ENCODE measurements at places on chromosomes 4 and X.

DNA sequence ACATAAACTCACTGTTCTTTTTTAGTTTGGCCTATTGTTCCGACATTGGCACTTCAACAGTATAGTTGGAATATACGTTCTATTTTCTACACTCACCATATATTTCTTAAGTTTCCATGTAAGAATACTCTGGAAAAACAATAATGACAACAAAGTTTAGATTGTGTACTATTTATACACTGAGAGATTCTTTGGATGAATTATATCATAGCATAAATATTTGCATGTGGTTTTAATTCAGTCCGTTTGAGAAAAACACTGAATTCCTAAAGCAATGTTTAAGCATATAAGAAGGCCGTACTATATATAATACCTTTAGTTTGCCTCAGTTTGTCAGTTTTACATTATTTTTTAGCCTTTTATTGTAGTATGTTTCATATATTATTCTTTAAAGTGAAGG is 82.4 kb downstream of the RAP1GDS1 start:
- DNase-seq = no peak

GRCh38 chrX:10086676-10087075 is 70.1 kb upstream of the CLCN4 start:
- no peak for DNase-seq

DNA sequence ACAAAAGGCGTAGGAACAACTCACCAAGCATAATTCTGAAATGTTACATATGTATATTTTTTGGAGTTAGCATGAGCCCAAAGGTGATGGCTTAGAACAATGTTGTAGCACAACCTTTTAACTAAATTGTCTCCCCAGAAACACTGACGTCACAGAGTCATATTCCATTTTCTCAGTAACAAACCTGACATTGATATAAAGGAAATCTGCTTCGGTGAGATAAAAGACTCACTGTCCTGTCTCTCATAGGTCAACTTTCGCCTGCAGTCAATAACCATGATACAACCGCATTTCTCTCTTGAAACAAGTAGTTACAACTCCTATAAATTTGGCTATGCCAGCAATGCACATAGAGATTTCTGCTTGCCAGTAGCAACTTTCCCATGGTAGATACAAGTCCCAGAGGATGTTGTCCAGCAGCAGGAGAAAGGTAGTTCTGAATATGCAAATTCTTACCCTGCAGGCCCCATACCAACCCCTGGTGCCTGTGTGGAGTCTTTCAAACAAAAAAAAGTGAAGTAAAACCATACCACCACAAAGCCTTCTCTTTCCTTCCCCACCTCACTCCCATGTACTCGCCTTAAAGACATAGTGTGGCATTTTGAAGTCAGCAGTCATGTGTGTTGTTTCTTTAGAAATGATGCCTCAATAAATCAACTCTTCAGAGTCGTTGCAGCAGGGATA is 47.9 kb downstream of the MTM1 start:
- no peak for DNase-seq

- no peak for DNase-seq
Observed at GRCh38 chrX:149682031-149682430, 29.8 kb upstream of the MAGEA11 start.

GRCh38 chrX:132199941-132200340 is 19.3 kb downstream of the RAP2C start:
- DNase-seq = no peak

DNA sequence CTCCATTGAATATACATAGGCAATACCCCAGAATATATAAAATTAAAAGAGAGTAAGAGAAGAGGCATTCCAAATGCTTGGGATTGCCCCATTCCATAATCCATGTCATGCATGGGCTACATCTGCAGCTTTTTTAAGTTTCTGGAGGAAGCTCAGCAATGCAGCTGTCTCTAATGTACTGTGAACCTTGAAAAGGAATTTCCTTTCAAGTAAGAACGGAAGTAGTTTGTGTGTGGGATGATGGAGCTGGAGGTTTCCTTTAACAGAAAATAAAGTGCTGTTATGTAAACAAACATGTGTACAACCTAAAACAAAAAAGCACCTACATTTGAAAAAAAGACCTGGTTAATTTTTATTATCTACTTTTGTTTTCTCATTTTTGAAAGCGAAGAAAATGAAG is 303.5 kb downstream of the BMPR1B start:
- DNase-seq = no peak

DNA sequence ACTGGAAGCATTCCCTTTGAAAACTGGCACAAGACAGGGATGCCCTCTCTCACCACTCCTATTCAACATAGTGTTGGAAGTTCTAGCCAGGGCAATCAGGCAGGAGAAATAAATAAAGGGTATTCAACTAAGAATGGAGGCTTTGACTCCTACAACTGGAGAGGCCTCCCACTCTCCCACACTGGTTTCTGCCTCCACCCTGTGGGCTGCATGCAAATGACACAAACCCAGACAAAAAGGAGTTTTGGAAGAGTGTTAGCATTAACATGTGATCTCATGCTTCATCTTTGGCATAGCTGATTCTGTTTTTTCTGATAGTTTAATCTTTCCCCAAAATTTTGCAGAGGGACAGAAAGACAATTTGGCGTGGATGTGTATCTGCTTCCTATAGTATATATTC is 80.8 kb upstream of the IQCM start:
- DNase-seq = no peak

DNA sequence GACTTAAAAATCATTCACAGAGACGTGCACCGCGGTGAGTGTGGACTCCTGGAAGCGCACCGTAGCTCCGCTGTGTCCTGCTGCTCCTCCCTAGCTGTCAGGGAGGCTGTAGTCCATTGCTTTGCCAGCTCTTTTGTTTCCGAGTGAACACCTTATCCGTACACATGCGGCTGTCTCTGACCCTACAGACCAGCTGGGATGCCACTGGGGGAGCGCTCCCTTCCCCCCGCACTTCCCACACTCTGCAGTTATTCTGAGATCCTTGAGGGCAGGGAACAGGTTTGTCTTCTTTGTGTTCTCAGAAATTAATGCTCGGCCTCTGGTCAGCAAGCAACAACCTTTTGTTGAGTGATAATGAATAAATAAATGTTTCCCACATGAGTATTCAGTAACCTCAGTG is 33.7 kb upstream of the MSANTD1 start:
- no peak for DNase-seq

GRCh38 chr4:101083131-101083530 is 264.2 kb downstream of the PPP3CA start:
- DNase-seq = no peak

DNA sequence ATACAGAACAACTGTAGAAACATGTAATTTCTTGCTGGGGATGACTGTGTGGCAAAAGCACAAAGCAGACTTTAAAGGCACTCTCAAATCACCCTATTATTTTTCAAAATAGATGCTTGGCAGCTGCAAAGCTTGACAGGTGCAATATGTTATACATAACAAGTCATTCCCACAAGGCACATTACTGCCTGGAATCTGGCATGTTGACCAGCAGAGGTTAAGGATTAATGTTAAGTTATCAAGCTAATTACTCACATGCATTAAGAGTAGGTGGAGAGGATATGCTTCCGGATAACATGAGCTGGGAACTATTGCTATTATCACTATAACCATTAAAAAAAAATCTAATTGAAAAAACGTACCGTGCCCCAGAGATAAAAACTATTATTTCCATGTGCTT is 17.8 kb downstream of the ANOS1 start:
- no peak for DNase-seq

DNA sequence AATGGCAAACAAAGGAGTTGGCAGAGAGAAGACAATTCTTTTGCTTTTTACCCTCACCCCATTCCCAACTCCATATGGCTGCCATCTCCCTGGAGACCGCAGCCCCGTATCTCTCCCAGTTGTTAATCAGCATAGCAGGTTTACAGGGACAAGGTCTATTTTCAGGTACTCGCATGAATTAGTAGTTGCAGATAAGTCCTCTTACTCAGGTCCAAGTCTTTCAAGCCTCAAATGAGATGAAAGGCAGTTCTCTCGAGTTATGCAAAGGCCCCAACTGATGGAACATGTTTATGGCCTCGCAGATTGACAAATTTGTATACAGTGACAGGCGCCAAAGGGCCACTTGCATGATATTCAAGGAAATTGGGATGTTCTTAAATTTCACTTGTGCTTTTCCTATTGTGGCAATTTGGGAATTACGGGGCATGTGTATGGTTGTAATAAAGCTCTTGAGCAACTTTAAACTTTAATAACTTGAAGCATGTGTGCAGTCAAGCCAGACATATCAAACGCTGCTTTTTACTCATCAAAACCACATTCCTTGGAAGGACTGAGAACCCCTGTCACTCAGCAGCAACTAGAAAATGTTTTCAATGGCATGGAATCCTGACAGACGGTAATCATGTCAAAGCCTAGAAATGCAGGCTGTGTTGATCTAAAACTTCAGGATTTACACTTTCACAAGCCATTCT is 45.1 kb downstream of the KDR start:
- no peak for DNase-seq

GRCh38 chr4:99841129-99841528 is 24.5 kb downstream of the DAPP1 start:
- no peak for DNase-seq

DNA sequence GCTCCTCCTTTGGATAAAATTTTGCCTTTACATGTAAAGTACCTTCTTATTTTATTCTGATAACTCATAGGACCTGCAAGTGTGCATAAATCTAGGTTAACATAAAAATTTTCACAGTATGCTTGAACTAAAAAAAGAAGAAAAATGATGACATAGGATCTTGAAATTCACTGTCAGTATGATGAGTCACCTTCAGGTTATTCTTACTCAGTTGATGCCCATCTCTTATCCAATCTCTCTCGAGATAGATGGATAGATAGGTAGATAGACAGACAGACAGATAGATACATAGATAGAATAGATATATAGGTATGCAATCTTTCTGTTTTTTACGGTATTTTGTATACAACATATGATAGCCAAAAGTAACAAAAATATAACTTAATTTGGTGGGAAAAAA is 485.5 kb downstream of the NAF1 start:
- DNase-seq = no peak

DNA sequence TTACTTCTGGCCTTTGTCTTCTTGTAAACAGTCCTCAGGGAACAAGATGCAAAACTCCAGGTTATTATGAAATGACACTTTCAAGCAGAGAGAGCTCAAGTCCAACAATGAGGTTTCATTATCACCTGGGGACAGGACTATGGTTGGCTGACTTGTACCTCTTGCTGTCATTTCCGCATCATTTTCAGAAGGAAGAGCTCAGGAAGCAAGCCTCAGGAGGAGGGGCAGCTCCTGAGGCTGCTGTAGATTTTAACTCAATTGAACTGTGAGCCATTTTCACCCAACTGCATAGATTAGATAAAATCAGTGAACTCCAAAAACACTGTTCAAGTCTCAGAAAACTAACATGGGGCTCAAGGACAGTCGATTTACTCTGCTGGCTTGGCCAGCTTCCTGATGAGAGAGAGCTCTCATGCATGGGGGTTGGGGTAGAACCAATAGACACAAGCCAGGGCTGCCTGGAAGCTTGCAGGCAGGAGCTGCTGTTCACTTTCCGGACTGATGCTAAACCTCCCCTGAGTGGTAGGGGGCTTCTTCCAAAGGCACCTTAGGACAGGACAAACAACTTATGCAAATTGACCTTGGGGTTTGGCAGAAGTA is 23.6 kb downstream of the TMEM255A start:
- no peak for DNase-seq

DNA sequence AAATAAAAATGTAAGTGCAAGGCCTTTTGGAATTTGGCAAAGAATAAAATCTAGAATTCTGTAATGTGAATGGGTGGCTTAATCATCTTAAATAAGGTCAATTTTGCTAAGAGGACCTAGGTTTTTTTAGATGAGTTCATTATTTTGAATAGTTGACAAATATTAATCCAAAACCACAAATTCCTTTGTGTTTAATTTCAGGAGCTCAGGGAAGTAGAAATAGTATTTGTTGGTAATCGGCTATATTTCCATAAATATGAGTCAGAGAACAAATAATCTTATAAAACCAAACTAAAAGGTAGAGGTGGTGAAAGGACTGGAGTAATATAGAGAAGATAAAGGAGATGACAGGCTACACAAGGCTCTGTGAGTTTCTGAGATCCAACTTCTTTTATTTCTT is 190.4 kb upstream of the TLL1 start:
- no peak for DNase-seq

GRCh38 chr4:122606364-122607043 is 14.4 kb downstream of the IL21 start:
- DNase-seq = no peak

DNA sequence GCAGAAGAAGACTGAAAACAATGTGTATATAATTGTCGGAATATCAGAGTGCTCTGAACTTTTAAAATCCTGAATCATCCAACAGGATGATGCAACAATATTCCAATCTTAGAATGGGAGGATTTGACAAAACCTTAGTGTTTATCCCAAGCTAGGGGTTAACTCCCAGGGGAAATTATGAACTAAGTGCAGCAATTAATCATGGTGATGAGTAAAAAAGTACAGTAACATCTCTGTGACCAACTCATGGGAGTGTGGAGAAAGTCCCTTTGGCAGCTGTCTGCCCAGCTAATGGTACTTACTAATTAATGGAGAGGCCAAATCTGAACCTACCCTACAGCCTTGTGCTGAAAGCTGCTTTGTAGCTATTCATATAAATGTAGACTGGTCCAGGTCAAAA is 257.6 kb upstream of the DDX53 start:
- DNase-seq = no peak

DNA sequence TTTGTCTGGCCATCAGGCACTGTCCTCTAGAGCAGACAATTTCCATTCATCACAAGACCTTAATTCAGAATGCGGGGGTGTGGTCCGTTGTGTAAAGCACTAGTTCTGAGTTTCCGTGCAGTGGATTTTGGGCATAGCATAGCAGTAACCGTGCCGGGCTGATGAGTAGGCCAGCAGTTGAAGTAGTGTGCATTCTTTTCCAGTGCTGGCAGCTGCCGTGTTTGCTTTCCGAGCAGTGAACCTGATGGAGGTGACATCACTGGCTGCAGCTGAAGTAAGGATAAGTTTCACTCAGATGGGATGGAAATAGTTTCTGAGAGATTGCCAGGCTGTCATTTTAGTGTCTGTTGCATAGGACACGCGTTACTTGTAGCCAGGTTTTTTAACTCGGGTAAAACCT is 107.0 kb upstream of the STIM2 start:
- DNase-seq = no peak

DNA sequence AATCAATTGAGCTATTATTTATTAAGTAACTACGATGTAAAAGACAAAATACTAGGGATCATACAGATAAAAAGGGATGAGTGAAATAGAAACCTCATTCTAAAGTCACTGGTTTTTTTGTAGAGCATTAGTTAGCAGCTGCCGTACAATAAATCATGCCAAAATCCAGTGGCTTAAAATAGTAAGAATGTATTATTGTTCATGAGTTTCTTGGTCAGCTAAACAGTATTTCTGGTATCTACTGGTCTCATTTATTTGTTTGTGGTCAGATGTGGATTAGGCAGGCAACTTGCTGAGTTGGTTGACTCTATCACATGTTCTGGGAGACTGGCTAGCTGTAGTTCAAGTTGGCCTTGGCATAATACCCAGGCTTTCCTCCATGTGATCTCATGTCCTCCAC is 667.3 kb downstream of the GALNTL6 start:
- no peak for DNase-seq

- no peak for DNase-seq
Observed at GRCh38 chr4:48853604-48854394, 22.9 kb downstream of the OCIAD1 start.
